ENCODE measurements at places on chromosomes 7 and 10.

DNA sequence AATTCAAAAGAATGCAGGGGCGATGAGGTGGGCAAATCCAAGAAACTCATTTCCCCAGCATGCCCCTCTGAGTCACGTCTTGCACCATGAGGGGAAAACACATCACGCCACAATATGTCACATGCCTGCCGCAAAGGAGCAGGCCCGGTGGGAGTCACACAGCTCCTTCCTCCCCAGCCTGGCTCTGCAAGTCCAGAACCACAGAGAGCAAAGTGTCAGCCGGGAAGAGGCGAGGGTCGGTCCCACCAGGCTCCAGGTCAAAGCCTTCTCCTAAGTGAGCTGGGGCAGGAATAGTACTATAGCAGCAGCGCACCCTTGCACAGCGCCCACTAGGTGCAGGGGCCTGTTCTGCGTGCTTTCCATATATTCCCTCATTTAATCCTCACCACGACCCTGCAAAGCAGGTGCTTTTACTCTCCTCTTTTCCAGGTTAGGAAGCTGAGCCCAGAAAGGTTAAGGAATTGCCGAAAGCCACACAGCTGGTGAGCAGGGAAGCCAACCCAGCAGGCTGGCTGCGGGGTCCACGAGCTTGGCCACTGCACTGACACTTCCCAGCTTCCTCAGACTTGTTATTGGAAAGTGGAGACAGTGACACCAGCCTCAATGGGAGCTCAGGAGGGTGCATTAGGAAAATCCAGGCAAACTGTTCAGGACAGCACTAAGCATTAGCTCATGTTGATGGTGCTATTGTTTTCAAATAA, 94.0 kb upstream of the ZMIZ1 start:
- DNase-seq, result peak; percentile 21

DNA sequence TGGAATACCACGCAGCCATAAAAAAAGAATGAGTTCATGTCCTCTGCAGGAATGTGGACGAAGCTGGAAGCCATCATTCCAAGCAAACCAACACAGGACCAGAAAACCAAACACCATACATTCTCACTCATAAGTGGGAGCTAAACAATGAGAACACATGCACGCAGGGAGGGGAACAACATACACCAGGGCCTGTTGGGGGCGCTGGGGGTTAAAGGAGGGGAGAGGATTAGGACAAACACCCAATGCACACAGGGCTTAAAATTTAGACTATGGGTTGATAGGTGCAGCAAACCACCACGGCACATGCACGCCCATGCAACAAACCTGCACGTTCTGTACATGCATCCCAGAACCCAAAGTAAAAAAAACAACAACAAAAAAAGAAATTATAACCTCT, 23.3 kb downstream of the RNF133 start:
- DNase-seq, result no peak

GRCh38 chr10:71084061-71084817, 128.1 kb upstream of the UNC5B start:
- no peak for DNase-seq

GRCh38 chr10:122199070-122199469, 72.0 kb upstream of the BTBD16 start:
- DNase-seq, result no peak

GRCh38 chr7:16587790-16588189, 57.8 kb downstream of the ANKMY2 start:
- peak; percentile 88 for DNase-seq
